Gastroesophageal sphincter (tissue), 4 donors: ENCODE measurements at places on chromosomes 3 and 15. TPM values are rescaled to one million over a fixed set of nuclear protein-coding genes. Genes with fewer than 3 reads are reported as not detected.

The SLC9C1 gene
- total RNA-seq, result 0.15 TPM

The CAV3 gene
- total RNA-seq, result not detected

The CLRN1 gene
- not detected for total RNA-seq

The ZNF592 gene
- 15.8 TPM for total RNA-seq

The AP4E1 gene
- 10.6 TPM for total RNA-seq

The CASR gene
- total RNA-seq, result not detected

The ROBO1 gene
- 13.4 TPM for total RNA-seq

The CPLX3 gene
- total RNA-seq, result not detected

The ALG1L2 gene
- not detected for total RNA-seq
